ENCODE measurements at places on chromosomes 5 and 9.

- no peak for DNase-seq
These were observed 40.3 kb upstream of the GNE start for GRCh38 chr9:36298566-36298965.

DNA sequence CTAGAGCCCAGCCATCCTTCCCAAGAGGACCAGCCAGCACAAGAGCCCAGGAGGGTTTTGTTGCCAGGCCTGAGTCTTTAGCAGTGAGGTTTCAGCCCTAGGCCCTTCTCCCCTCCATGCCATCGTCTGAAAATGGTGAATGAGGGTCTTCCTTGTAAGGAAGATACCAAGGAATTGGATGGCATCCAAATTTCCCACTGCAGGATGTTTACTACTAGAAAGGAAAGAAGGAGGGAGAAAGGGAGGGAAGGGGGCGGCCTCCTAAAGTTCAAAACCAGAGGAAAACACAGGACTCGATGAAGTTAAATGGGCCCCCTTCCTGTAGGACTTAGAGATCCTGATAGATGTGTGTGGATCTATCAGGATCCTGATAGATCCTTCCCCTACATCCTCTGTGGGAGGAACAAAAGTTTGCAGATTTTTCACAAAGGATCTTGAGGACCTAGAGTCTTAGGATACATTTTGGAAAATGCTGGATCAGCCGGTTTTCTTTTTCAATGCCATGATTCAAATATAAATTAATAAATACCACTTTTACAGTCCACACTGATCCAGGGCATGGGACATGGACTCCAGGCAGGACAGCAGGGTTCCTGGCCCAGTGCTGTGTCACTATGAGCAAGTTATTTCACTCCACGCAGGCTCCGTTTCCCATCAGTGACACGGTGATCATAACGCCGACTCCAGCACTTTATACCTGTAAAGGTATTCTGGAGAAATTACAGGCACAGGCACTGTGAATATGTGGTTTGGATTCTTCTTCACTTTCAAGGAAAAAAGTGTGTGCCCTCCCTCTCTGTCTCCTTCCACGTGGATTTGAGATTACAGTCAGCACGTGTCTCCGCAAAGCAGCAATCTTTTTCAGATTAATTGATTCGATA is 40.9 kb downstream of the C5orf15 start:
- no peak for DNase-seq

DNA sequence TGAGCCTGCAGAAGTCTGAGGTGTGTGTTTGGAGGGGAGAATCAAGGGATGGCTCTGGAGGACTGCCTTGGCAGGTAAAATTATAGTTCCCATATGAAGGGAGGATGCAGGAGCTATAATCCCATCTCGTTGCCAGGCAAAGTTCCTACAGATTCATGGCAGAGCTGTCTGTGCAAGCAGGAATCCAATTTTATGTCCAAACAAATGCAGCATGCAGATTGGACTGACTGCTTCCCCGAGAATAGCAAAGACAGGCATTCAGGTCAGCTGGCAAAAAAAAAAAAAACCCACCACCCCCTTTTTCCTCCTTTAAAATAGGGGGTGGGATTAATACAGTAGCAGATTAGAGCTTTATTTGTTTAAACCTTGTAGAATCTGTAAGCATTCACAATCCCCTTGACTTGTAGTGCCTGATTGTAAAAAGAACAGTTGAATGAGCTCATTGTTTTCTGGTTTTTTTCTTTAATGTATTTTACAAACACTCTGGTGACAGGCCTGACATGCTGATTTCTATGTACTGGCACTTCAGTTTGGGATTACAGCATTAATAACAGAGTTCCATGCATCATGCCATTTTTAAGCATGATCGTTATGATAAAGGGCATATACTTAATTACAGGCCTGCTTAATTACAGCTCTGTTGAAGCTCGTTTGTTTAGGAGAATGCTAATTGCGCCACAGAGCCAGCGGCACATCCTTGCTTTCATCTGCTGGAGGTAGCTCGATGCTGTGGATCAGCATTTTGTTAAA is 141.4 kb upstream of the LMX1B start:
- DNase-seq = no peak

DNA sequence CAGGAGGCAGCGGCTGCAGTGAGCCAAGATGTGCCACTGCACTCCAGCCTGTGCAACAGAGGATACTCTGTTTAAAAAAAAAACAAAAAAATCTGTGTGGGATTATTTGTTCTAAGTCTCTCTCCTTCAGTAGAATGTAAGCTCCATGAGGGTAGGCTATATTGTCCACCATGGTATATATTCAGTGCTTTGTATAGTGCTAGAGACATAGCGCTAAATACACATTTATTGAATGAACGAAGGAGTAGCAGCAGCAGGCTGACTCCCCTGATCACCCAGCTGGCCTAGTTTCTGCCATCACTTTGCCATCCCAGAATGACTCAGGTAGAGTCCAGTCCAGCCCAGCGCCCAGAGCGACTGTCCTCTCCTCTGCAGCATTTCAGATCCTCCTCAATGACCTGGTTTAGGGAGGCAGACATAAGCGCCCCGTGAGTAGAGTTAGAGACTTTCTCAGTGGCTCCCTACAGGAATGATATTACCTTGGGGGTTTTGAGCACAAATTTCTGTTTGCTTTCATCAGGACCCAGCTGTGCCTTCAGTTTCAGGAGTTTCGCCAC is 716 bp downstream of the HARS1 start:
- no peak for DNase-seq

DNA sequence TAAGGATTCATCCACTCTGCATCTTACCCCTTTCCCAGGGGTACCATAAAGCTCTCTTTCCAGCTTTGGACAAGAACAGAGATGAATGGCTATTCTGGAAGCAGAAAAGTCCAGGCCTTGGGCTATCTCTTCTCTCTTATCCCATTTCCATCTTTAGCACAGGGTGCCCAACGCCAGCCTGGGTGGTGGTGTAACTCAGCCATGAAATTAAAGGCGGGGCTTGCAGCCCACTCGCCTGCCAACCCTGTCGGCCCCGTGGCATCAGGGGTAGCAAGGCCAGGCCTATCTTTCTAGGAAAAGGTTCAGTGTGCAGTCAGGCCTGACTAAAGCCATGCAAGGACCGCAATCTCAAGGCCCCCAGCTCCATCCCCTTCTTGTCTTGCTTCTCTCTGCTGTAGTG is 78.7 kb downstream of the FGF18 start:
- DNase-seq = no peak

DNA sequence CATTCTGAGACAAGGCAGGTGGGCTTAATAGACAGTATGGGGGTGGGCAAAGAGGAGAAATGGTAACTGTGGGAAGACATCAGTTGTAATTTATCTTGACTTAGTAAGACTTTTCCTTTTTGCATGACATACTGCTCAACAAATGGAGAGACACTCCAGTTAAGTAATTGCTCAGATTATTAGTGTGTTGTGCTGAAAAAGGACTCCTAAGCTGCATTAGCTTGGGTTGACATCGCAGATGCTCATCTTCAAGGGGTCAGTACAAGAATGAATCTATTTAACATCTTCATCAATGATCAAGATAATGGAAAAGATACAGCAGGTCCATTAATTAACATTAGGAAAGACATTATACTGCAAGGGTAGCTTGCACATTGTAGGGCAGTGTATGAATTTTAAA is 181.1 kb upstream of the ELAVL2 start:
- no peak for DNase-seq

- DNase-seq = no peak
These were observed 1171.2 kb downstream of the CDH12 start for GRCh38 chr5:21681911-21682310.

GRCh38 chr5:160930406-160930805 is 78.4 kb upstream of the ATP10B start:
- no peak for DNase-seq

DNA sequence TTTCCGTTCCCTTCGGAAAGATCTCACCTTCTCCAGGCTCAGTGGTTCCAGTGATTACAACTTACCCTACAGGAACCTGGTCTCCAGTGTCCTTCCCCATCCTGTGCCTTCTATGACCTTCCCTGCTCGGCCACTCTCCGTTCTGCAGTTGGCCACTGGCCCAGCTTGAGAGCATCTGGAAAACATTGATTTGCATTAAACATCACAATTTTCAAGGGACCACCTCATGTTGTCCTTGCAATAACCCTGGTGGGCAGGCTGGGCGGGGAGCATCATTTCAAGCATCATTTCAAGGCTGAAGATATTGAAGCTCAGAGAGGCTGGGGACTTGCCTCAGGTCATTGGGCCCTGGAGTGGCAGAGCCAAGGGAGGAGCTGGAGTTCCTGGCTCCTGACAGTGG is 177.4 kb downstream of the SEC61B start:
- no peak for DNase-seq

DNA sequence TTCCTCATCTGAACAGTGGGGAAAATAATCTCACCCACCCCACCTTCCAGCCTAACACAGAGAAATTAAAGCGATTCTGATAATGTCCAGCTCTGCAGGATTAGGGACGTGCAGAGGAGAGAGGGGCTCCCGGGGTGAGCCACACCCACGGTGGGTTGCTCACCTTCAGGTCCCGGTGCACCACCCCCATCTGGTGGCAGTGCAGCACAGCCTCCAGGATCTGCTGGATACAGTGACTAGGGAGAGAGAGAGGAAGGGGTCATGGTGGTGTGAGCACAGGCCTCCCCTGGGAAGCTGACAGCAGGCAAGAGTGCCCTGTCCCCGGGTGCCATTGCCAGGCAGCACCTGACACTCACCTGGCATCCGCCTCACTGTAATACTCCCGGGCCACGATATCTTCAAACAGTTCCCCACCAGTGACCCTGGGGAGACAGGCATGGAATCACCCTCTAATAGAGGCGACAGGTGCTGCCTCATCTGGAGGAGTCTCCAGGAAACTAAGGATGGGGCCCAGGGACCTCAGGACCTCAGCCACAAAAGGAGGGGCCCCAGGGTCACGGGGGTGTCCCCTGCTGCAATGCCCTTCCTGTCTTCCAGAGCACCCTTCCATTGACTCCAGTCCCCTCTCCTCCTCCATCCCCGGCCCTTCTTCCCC is 33.0 kb downstream of the CAMK2A start:
- DNase-seq = no peak

DNA sequence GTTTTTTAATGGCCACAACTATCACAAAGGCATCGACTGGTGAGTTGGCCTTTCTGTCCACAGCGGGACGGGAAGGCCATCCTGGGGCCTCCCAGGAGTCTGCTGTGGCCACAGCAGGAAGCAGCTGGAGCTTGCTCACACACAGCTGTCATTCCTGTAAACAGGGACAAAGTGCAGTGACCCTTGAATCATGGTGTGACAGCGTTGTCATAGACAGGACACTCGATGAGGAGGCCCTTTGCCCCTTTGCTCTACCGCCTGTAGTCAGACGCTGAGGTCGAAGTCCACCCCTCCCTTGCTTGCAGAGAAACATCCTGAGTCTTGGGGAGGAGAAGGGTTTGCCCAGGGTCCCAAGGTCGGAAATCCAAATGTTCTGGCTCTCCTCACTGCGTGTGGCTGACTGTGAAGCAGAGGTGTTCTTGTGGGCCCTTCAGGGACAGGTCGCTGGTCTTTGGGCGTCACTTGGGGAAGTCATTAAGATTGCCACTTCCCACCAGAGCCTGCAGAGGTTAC is 35.1 kb downstream of the NDST1 start:
- DNase-seq = no peak

DNA sequence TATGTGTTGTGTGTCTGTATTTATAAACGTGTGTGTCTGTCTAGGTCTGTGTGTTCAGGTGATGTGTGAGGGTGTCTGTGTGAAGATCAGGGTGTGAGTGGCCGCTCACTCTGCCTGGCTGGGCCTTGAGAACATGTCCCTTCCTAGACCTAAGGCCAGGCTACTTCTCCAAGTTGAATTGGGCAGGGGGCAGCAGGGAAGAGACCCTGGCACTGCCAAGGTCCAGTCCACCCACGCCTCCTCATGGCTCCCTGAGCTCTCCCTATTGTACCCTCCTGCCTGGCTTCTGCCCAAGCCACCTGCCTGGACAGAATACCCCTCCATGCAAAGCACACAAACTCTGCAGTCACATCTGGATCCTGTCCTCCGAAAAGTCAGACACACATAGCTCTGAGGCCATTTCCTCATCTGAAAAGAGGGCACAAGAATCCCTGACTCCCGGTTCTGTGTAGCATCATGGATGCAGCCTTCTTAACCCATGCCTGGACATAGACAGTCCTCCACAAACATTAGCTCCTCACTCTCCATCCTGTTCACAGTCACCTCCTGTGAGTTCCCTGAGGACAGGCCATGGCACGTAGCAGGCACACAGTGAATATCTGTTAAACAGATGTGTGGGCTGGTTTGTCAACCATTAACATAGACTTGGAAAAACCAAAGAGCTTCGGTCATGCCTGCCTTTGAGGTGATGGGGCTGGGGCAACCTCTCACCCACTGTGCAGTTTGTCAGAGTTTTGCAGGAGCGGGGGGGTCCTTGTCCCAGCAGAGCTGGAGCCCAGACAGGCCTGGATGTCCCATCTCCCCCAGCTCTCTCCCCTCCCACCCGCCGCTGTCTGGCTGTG is 167.8 kb upstream of the MVB12B start:
- no peak for DNase-seq

- DNase-seq = no peak
These were observed 150.1 kb upstream of the STK32A start for GRCh38 chr5:147084702-147085101.

GRCh38 chr5:4542145-4542778 is 597.9 kb upstream of the ADAMTS16 start:
- DNase-seq = no peak

- DNase-seq = no peak
These were observed 142.0 kb downstream of the RMI1 start for GRCh38 chr9:84122572-84122971.

DNA sequence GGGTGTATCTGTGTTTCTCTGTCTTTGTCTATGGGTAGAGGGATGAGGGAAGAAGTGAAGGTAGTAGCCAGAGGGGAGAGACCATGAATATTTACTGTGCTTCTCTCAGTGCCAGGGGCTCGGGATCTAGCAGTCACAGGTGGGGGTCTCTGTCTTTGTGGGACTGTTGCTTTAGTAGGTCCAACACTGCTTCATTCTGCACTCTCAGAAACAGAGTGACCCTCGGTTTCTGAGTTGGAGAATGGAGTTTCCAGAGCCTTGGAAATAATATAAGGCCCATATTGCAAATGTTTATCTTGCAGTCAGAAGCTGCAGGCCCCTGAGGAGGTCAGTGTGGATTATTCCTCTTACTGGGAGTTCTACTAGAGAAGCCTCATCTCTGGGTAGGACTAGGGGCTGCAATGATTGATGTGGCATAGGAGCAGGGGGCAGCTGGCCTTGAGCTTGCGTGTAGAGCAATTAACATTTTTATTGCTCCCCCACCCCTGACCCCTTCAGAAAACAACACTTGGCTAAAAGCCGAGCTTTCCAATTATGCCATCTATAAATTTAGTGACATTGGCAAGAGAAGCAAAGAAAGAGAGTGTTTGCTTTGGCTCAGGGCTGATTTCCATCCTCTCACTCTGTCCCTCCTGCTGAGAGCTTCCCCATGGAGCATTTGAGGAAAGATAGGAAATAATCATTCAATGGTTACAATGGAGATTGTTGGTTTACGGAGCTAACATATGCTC is 55.0 kb upstream of the TRPC7 start:
- no peak for DNase-seq

Data from adipocyte (in vitro differentiated cells).